ENCODE measurements at places on chromosomes 2 and 18. TPM values are rescaled to one million over a fixed set of nuclear protein-coding genes. Genes with fewer than 3 reads are reported as not detected.
A peak's percentile ranks its signal among the peaks of the same experiment; 100 is the strongest.

RALBP1 gene
- total RNA-seq = 50.3 TPM

DNA sequence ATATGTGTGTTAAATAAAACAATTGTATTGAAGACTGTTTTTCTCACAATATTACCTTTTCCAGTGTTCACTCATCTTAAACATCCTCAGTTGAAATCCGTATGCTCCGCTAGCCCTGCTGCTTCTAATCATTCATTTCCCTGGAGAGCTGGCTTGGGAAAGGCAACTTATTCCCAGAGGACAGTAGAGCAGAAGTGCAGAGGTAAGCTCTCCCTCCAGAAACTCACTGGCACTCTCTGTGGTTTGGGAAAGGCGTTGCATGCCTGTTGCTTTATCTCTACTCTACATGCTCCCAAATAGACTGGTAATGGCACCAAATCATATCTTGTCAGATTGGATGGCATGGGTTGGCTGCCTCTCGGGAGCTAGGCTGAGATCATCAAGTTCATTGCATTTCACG, 117.1 kb upstream of the BOD1L2 start:
- DNase-seq = no peak

- DNase-seq = no peak
Measured at GRCh38 chr2:74599676-74600075, 45.2 kb downstream of the DOK1 start.

DNA sequence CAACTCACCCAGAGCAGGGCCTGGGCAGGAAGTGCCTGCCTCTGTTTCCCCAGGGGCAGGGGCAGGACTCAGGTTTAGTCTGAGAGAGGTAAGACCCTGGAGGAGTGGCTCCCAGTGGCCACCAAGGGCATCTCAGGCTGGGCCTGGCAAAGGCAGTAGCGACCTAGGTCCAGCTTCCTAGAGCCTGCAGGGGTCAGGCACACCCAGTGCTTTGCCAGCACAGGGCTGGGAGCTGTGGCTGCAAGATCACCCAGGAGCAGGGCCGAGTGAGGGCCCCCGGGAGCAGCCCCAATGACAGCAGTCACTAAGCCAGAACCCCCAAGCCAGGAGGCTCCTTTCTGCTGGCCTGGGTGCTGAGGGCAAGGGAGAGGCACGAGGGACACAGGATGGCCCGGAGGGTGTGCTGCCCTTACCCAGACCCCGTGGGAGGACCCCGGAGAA, 8.8 kb upstream of the DUSP2 start:
- DNase-seq = peak; percentile 18

DNA sequence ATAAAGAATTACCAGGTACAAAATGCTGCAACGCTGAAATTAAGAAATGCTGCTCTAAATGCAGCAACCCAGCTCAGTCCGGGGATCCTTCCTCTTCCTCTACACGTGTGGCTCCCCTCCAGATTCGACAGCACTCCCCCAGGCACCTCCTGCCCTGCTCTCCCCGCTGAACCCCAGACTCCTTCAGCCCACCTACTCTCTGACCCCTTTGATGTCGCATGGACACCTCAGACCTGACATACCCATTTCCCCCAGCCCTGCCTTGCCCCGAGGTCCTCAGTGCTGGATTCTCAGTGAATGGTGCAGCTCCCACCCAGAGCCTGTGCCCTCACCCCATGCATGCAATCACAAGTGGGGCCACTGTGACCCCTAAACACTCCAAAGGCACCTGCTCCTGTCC, 4.6 kb upstream of the ADRA2B start:
- DNase-seq = peak; percentile 18

Measured in left ventricle myocardium superior (tissue), 1 donor.